Psoas muscle (tissue), 8 donors: ENCODE measurements at places on chromosomes 13 and 19. TPM values are rescaled to one million over a fixed set of nuclear protein-coding genes. Genes with fewer than 3 reads are reported as not detected.

The GAPDHS gene
- polyA plus RNA-seq, result not detected

The TNFSF11 gene
- not detected for polyA plus RNA-seq

The GDF15 gene
- polyA plus RNA-seq, result 37.1 TPM

The FCGBP gene
- 0.48 TPM for polyA plus RNA-seq

The LNX2 gene
- 2.3 TPM for polyA plus RNA-seq

DNA sequence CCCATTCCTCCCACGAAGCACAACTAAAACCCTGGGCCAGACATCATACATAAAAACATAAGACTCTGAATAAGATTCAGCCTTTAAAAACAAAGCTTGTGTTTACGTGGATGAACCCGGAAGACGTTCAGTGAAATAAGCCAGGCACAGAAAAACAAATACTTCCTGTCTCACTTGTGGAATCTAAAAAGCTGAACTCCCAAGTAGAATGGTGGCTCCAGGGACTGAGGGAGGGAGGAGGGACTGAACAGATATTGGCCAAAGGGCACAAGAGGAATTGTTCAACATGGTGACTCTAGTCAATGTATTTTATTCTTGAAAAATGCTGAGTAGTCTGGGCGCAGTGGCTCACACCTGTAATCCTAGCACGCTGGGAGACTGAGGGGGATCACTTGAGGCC, 35.7 kb upstream of the TPM4 start:
- DNase-seq, result no peak

DNA sequence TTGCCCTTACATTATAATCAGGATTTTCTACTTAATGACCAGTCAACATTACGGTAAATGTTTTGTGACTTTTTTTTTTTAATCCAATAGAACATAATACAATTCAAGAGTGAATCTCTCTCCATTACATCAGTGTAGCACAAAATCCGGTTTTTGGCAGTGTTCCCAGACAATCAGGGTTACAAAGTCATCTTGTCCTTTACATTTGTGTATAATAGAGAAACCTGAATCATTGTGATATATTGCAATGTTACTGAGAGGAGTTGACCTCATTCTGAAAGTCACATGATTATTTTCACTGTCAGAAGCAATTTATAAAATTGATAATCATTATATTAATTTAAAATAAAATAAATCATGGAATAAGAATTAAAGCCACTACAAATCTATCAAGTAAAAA, 1346.0 kb upstream of the SPRY2 start:
- no peak for DNase-seq

- no peak for DNase-seq
Observed at GRCh38 chr19:34274827-34275625, 20.7 kb downstream of the GARRE1 start.

DNA sequence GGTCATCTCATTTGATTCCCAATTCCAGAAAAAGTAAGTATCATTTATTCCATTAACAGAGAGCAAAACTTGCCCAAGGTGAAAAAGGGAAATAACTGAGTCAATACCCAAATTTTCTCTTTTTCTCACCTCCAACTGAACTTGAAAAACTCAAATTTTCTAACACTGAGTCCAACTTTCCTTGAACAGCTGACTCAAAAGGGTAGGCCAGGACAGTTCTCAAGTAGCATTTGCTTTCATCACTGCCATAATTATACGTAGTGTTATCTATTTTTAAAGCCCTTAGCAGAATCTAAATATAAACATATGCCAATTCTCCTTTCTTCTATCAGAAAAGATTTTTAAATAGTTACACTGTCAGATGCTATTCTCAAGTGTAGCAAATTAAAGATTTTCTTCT, 3.5 kb downstream of the N4BP2L2 start:
- DNase-seq, result no peak

DNA sequence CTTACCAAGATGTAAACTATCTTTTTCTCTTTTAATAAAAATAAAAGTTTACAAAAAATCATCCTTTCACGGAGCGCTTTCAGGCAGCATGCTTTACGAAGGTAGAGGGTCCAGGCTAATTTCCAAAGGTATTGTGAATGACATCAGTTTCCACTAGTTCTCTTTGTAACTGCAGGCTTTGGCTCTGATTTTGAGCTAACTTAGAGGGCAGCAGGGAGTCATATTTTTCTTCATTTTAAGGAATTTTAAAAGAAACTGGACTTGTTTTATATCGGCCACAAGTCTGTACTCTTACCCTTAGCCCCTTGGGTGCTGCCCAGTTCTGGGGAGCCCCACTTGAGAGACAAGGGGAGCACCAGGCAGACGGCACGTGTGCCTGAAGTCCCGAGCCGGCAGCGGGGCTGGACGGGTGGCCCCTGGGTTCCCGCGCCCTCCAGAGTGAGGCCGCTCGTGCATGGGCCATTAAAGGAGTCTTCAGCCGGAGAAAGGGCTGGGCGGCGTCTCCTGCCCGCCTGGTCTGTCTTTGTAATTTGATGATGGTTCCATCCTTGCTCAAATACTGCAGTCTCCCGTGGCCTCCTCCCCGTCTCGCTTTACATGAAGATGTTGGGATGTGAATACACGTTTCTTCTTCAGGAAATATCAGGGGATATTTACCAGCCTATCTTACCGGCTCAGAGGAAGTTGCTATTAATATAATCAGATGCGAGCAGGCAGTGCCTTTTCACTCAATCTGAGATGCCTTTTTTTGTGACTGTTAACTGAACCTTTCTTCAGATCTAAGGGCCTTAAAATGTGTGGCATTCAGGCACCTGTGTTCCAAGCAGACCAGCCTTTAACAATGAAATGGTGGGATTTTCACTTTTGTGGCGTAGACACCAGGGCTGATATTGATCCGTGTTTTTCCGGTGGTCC, 67.4 kb downstream of the GGACT start:
- no peak for DNase-seq

GRCh38 chr13:108609353-108609752, 20.1 kb upstream of the MYO16 start:
- no peak for DNase-seq

GRCh38 chr19:35773020-35773806, 2.2 kb upstream of the ARHGAP33 start:
- DNase-seq, result no peak
